ENCODE measurements at places on chromosomes 2 and 18.
A peak's percentile ranks its signal among the peaks of the same experiment; 100 is the strongest.

- DNase-seq, result peak; percentile 14
Observed at GRCh38 chr2:164014068-164014731, 278.4 kb upstream of the FIGN start.

GRCh38 chr2:128320906-128321771, 2.5 kb upstream of the HS6ST1 start:
- no peak for DNase-seq

- DNase-seq, result peak; percentile 93
Observed at GRCh38 chr2:135256531-135257260, 204.6 kb downstream of the RAB3GAP1 start.

DNA sequence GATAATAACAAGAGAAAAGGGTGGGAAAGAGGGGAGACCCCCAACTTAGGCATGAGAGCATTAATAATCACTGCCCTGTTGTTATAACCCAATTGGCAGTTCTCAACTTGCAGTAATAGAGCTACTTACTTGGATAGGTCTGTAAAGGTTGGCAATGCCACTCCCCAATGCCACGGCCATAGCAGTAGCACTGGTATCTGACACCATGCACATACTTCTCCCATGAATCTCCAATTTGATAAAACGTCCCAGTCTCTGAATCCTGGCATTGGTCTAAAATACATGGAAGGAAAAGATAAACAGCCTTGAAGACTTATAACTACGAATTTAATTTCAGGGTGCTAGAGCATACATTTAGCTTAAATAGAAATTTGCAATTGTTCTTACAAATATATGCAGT, 16.8 kb downstream of the FN1 start:
- DNase-seq, result no peak

- no peak for DNase-seq
Observed at GRCh38 chr2:184551626-184552025, 46.7 kb upstream of the ZNF804A start.

GRCh38 chr2:289362-290089, 1.6 kb upstream of the ALKAL2 start:
- DNase-seq, result peak; percentile 18

GRCh38 chr2:30938196-30938595, 130.9 kb upstream of the CAPN13 start:
- DNase-seq, result no peak

GRCh38 chr2:206635015-206635414, 7.3 kb upstream of the FAM237A start:
- no peak for DNase-seq

- no peak for DNase-seq
Observed at GRCh38 chr2:111923276-111923804, 24.9 kb downstream of the MERTK start.

All from epithelial cell of esophagus (primary cell).